Activated CD8-positive, alpha-beta memory T cell treated with anti-CD3 and anti-CD28 coated beads, Interleukin-2, amount 10 ng/mL, durations not matched to agents 7 days and 5 days (primary cell): ENCODE measurements at places on chromosomes 4 and X.

GRCh38 chr4:6272863-6273660, 3.4 kb downstream of the WFS1 start:
- peaks cover 15% of the 10 kb centered on the region for H3K4me1 ChIP-seq
- H3K27ac ChIP-seq, result no peak overlapping the region
- H3K36me3 ChIP-seq, result no peaks in the 10 kb centered on the region
- no peak overlapping the region for H3K4me3 ChIP-seq

GRCh38 chr4:56434599-56435139, 746 bp downstream of the PPAT start:
- peak overlapping the region; percentile 99 for H3K27ac ChIP-seq
- peaks cover 24% of the 10 kb centered on the region for H3K36me3 ChIP-seq
- peak; percentile 74 for DNase-seq
- H3K4me1 ChIP-seq, result peaks cover 53% of the 10 kb centered on the region
- no peaks in the 10 kb centered on the region for H3K27me3 ChIP-seq
- peak overlapping the region; percentile 99 for H3K4me3 ChIP-seq

GRCh38 chr4:109993116-109993515, 80.4 kb downstream of the EGF start:
- H3K36me3 ChIP-seq, result peaks cover 2% of the 10 kb centered on the region
- no peak for DNase-seq
- H3K27me3 ChIP-seq, result peaks cover 11% of the 10 kb centered on the region
- no peak overlapping the region for H3K4me3 ChIP-seq
- peaks cover 30% of the 10 kb centered on the region for H3K4me1 ChIP-seq

GRCh38 chr4:125988464-125988863, 673.7 kb downstream of the FAT4 start:
- no peaks in the 10 kb centered on the region for H3K36me3 ChIP-seq
- H3K27ac ChIP-seq, result no peak overlapping the region
- no peaks in the 10 kb centered on the region for H3K27me3 ChIP-seq
- no peak for DNase-seq

- peaks cover 43% of the 10 kb centered on the region for H3K27me3 ChIP-seq
- DNase-seq, result no peak
- H3K27ac ChIP-seq, result no peak overlapping the region
- H3K36me3 ChIP-seq, result no peaks in the 10 kb centered on the region
Observed at GRCh38 chr4:5052726-5053425, 1.6 kb downstream of the STK32B start.

DNA sequence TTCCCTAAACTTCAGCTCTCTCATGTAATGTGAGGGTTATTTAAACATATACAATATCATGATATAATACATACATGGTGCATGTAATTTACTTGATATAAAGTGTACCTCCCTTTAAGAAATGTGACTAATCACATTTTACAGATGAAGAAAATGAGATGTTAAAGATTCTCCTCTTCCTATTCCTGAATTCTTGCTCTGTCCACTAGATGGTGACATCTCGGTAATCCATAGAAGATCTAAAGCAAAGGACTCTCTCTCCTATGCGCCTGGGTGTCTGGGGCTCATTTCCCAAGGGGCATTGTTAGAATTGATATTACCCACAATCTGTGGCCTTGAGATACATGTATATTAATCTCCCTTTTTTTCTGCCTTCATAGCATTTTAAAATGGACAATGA, 804.9 kb downstream of the RAB28 start:
- H3K27me3 ChIP-seq, result no peaks in the 10 kb centered on the region
- no peaks in the 10 kb centered on the region for H3K36me3 ChIP-seq
- H3K4me3 ChIP-seq, result no peak overlapping the region

GRCh38 chrX:11733614-11734013, 24.4 kb upstream of the MSL3 start:
- H3K4me1 ChIP-seq, result no peaks in the 10 kb centered on the region
- H3K27ac ChIP-seq, result no peak overlapping the region
- H3K36me3 ChIP-seq, result no peaks in the 10 kb centered on the region
- H3K27me3 ChIP-seq, result peaks cover 28% of the 10 kb centered on the region

DNA sequence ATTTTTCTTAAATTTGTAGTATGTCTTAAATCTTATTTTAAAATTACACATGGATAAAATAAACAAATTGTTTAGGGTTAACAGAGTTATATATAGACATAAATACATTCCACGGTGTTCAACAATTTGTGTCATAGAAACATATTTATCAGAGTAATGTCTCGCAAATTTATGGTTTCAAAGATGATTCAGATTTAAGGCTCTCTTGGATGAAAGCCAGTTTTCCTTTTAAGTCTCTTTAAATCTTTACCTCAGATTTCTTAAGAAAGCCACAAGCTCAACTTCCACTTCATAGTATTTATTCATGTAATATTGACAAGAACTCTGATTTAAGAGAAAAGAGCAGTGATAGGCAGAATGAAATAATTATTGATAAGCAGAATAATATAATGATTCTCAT, 1254.8 kb upstream of the ADGRL3 start:
- H3K36me3 ChIP-seq, result no peaks in the 10 kb centered on the region
- H3K27ac ChIP-seq, result no peak overlapping the region
- no peaks in the 10 kb centered on the region for H3K27me3 ChIP-seq
- no peaks in the 10 kb centered on the region for H3K4me1 ChIP-seq
- H3K4me3 ChIP-seq, result no peak overlapping the region

DNA sequence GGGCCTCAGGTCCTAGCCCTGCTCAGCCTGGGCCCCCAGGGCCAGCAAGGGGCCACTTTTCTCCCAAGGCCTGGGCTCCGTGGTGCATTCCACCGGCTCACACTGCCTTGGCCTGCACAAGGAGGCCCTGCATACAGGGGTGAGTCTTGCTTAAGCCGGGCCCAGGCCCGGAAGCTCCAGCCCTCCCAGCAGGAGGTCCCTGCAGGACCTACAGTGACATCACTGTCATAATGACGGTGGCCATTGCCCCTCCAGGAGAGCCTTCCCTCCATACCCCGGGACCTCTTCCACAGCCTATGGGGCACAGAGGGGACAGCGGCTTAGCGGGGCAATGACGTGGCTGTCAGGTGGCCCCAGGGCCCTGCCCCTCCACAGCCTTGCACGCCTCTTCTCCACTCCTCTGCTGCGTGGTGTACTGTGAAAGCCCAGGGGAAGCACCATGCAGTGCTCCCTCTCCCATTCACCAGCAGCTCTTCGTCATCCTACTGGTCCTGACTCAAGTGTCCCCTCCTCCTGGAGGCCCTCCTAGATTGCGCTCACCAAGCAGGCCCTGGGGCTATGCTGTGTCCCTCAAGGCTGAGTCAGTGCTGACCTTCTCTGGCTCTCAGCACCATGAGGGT, 32.3 kb upstream of the AFAP1 start:
- no peaks in the 10 kb centered on the region for H3K36me3 ChIP-seq
- H3K27ac ChIP-seq, result peak overlapping the region; percentile 73
- H3K4me3 ChIP-seq, result peak overlapping the region; percentile 75
- no peaks in the 10 kb centered on the region for H3K27me3 ChIP-seq
